ENCODE measurements at places on chromosomes 3 and 15. TPM values are rescaled to one million over a fixed set of nuclear protein-coding genes. Genes with fewer than 3 reads are reported as not detected.

SV2B gene
- polyA plus RNA-seq, result not detected

VIPR1 gene
- 28.8 TPM for polyA plus RNA-seq

INTS14 gene
- polyA plus RNA-seq, result 30.3 TPM

SNTN gene
- not detected for polyA plus RNA-seq

P3H2 gene
- polyA plus RNA-seq, result not detected

ALDH1A2 gene
- not detected for polyA plus RNA-seq

UQCC5 gene
- polyA plus RNA-seq, result 29.4 TPM

SEMA6D gene
- not detected for polyA plus RNA-seq

PTH1R gene
- not detected for polyA plus RNA-seq

ZNF501 gene
- 2.2 TPM for polyA plus RNA-seq

ETV5 gene
- polyA plus RNA-seq, result not detected

SLC9A9 gene
- polyA plus RNA-seq, result 19.4 TPM

SLC28A1 gene
- not detected for polyA plus RNA-seq

TLR9 gene
- polyA plus RNA-seq, result not detected

CHDH gene
- not detected for polyA plus RNA-seq

STAB1 gene
- not detected for polyA plus RNA-seq

ECE2 gene
- polyA plus RNA-seq, result not detected

PYGO1 gene
- not detected for polyA plus RNA-seq

KCNH8 gene
- not detected for polyA plus RNA-seq

ACKR4 gene
- not detected for polyA plus RNA-seq

IL12A gene
- polyA plus RNA-seq, result 0.43 TPM

CRYGS gene
- polyA plus RNA-seq, result 0.24 TPM

CMSS1 gene
- polyA plus RNA-seq, result 29.7 TPM

OXTR gene
- polyA plus RNA-seq, result not detected

LEO1 gene
- 15.0 TPM for polyA plus RNA-seq

UTS2B gene
- not detected for polyA plus RNA-seq

ZNF80 gene
- polyA plus RNA-seq, result 8.0 TPM

RHOV gene
- polyA plus RNA-seq, result not detected

AADACL2 gene
- not detected for polyA plus RNA-seq

WDR72 gene
- polyA plus RNA-seq, result not detected

LYZL4 gene
- not detected for polyA plus RNA-seq

PXYLP1 gene
- polyA plus RNA-seq, result 9.9 TPM

MYD88 gene
- polyA plus RNA-seq, result 71.8 TPM

PATL2 gene
- polyA plus RNA-seq, result 21.8 TPM

ARL8B gene
- 40.4 TPM for polyA plus RNA-seq

PODXL2 gene
- polyA plus RNA-seq, result 2.6 TPM

PLA2G4B gene
- 0.82 TPM for polyA plus RNA-seq

GOLGA8T gene
- not detected for polyA plus RNA-seq

WDR93 gene
- 0.33 TPM for polyA plus RNA-seq

ROPN1 gene
- not detected for polyA plus RNA-seq

TTLL13 gene
- polyA plus RNA-seq, result not detected

SLC24A5 gene
- polyA plus RNA-seq, result not detected

Data from naive thymus-derived CD8-positive, alpha-beta T cell (primary cell).